Stimulated activated CD8-positive, alpha-beta memory T cell treated with anti-CD3 and anti-CD28 coated beads, Interleukin-4, amount 100 ng/mL, for 48 hours (primary cell): ENCODE measurements at places on chromosomes 16 and 17.

DNA sequence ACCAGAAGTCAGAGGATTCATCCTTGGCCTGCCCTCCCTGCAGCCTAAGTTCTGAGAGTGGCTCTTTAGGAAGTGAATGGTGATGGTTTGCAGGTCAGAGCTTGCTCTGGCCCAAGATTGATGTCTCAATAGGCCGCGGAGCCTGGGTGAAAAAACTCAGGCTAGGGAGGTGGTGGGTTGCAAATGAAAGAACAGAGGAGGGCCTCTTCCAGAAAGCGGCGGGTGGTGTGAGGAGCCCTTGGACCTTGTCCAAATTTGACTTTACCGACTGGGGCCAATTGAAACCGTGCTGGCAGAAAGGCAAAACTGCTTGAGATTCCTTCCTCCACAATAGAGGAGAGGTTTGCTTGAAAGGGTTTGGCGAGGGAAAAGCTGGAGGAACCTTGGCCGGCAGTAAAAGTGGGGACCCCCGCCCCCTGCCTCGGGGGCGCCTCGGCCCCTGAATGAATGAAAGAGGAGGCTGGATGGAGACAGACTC is 331.3 kb downstream of the SEC14L1 start:
- DNase-seq: no peak

DNA sequence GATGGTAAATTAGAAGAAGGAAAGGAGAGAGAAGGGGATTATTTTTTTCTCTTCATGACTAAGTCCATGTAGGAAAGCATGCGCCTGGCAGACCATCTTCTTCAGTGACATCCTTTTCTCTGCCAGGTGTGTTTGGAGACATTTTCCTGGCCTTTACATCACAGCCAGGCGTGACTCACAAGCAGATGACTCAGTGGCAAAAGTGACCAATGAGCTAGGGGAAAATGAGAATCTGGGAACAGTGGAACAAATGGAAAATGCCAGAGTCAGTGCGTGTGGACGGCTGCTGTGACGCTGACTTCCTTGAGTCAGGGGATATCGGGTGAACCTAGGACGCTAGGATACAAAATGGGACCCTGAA is 9.4 kb downstream of the KIAA0513 start:
- no peak for DNase-seq

DNA sequence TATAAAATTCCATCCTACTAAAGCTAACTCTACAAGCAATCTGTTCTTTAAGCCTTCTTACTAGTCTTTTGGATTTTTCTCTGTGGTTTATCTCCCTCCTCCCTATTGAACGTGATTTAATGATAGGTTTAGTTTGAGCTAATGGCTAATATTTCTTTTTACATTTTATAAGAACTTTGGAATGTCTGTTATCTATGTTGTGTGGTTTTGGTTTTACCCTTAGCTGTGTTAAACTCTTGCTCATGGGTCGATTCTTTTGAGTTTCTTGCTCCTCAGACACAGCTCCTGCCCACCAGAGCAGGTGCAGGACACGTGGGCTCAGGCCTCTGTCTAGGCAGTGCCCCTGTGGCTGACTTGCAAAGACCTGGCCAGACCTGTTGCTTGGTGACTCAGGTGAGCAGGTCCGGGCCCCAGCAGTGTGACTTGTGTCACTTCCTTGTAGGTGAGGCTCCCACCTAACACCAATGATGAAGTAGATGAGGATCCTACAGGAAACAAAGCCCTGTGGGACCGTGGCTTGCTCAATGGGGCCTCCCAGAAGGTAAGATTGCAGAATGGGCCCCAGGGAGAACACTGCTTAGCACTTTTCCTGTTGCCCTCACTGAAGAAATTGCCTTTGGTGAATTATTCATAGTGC is 45.1 kb downstream of the SF3B3 start:
- no peak for DNase-seq

- DNase-seq: no peak
These were observed 86.8 kb downstream of the WWP2 start for GRCh38 chr16:69848637-69849545.

DNA sequence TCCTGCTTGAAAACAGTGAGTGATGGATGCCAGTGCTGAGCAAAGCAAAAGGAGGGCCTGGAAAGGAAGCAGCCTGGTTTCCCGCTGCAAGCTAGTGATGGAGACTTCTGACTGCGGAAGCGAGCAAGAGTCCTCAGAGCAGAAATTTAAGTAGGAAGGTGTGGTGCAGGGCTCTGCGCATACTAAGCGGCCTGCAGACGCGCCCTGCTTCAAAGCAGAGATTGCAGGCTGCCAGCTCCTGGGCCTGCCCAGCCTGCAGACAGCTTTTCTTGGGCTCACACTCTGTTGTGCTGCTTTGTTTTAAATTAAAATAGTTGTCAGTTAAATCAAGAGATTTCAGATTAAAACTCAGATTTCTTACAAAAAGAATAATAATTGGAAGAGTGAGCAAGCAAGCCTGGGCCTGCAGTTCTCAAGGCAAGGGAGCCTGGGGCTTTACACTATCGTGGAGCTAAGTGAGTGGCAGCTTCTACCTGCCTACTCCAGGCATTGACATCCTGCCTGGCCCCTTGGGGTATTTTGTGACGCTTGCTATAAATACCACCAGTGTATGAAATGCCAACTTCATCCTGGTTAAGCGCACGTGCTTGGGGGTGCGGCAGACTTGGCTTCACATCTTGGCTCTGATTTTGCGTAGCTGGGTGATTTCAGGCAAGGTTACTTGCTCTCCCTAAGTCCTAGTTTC is 237.3 kb downstream of the XYLT1 start:
- no peak for DNase-seq

DNA sequence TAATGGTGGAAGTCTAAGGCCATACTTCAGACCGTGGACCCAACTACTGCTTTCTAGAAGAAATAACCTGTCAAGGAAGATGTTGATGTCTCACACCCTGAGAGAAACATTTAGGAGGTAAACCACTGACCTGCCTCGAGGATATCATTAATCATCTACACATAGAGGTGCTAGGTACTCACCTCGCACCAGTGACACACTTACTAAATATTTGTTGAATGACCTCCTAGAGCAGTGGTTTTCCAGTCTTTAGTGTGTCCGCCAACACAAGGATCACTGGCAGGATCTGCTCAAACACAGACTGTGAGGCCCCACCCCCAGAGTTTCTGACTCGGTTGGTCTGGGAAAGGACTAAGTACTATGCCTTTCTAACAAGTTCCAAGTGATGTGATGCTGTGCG is 197.4 kb upstream of the CACNG5 start:
- DNase-seq: no peak

GRCh38 chr17:28177351-28177750 is 134.9 kb downstream of the NLK start:
- no peak for DNase-seq

DNA sequence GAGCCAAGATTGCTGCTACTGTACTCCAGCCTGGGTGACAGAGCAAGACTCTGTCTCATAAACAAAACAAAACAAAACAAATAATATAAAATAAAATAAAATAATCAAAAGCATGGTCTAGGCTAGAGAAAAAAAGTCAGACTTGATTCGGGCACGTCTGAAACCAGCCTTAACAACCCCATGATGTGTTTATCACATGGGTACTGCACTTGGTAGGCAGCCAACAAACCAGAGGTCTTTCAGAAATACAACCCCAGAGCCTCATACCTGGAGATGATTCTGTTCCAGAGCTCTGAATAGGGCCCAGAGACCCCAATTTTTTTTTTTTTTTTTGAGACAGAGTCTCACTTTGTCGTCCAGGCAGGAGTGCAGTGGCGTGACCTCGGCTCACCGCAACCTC is 9.6 kb upstream of the HAPSTR1 start:
- no peak for DNase-seq

DNA sequence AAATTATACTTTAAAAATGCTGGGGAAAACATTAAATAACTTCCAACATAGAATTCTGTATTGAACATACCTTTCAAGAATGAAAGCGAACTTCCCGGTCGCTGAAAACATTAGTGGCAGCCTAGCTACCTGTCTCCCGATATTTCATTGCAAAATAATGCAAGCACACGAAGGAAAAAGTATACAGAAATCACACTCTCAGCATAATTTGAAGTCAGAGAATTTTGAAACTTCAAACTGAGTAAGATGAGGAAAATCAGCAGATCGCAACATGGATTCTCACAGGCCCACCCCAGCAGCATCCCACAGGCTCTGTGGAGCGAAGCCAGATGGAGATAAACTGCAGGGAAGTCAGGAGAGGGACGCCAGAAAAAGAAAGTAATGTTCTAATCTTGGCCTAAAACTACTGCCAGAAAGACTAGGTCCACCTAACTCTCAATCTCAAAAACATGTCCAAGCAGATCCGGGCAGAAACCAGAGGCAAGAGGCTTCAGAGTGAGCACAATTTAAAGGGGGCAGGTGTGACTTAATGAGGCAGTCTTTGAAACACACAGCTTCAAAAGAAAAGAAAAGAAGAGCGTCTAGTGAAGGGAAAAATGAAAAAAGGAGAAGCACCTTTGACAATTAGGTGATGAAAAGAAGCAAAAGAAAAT is 4.8 kb upstream of the GOSR1 start:
- no peak for DNase-seq

- DNase-seq: no peak
These were observed 11.4 kb downstream of the CFAP97D1 start for GRCh38 chr17:43791589-43791988.

DNA sequence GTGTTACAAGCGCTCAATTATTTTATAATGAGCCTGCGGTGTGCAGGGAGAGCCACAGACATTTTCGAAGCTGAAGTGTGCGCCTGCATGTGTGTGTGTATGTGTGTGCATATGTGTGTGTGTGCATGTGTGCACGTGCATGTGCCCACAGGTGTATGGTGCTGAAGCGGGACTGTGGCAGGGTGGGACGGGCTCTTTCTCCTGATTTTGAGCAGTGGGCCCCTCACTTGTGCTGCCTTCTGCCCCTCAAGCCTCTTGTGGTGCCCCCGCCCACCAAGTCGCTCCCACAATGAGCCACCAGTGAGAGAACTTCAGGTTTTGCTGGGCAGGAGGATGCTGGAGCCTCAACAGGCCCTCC is 16.7 kb upstream of the KCNJ12 start:
- DNase-seq: no peak

DNA sequence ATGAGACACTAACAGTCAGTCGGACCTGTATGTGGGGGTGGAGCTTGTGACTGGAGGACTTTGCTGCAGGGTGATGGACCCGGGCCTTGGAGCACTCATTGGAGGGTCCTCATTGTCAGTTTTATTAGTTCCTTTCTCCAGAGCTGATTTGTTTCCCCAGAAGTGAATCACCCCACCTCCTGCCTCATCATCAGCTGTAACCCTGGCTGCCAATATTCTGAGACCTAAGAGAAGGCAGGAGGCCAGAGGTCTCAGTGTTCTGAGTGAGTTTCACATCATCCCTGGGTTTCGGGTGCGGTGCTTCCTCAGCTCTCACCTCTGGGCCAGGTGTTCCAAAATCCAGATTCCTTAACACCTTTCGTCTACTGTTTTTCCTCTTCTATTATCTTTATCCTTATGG is 49.9 kb upstream of the KIFC3 start:
- DNase-seq: no peak

GRCh38 chr16:49203361-49203760 is 78.3 kb downstream of the CBLN1 start:
- no peak for DNase-seq

DNA sequence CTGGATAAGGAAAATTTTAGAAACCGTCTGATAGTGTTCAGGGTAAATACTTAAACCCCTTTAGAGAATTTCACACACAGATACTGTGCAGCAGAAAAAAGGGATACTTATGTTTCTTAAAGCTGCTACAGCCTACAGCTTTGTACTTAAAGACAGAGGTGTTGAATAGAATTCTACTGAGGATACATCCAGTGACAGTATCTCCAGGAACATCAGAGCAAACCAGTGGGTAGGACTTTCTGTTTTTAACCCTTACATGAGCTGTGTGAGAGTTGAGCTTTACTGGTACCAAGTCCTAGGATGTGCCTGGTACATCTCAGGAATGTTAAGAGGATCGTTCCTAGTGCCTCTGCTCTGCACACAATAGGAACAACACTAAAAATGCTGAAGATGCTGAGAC is 191.5 kb downstream of the FTO start:
- no peak for DNase-seq

DNA sequence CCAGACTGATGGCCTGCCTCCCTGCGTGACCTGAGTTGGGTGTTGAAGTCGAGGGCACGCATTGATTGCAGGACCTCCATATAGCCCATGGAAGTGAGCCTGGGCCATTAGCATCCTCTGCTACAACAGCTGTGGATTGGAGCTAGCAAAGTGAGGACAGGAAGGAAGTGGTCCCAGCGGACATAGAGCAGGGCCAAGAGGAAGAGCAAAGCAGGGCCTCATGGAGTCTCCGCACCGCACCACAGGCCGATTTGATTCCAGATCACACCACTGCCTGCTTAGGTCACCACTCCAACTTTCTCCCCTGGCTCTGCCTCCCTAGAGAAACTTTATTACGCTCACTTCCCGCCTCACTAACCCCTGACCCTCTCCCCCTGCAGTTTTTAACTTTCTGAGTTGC is 10.7 kb upstream of the UBTF start:
- DNase-seq: no peak

- no peak for DNase-seq
These were observed 69.3 kb downstream of the WWP2 start for GRCh38 chr16:69831212-69832123.

DNA sequence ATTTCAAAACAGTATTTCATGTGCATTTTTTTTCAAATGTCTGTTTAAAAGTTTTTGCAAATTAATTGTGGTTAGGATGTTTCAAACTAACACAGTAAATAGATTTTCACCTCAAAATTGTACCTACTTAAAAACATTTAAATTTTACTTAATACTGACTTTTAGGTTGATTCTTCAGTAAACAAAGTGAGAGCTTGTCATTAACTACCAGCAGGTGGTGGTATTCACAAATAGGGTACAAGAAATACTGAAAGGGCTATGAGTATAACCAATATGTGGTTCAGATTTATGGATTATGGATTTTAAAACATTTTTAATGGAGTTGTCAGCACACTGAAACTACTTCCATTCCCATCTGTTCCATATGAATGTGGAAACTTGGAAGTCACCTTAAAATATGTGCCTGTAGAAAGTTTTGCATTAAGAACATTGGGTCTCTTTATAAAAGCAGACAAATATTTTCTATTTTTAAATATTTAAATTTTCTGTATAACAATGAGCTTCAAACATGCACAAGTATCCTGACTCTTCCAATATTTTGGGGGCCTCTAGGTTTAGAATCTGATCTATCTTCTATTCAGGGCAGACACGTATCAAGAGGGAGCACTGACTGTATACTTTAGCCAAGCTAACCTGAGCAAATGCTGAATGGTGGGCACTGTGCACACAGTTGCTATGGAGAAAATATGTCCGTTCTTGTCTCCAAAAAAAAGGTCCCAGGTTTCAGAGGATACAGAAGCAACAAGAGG is 155.6 kb downstream of the SNX11 start:
- no peak for DNase-seq

- no peak for DNase-seq
These were observed 48.5 kb downstream of the HAPSTR1 start for GRCh38 chr16:9139965-9140364.

DNA sequence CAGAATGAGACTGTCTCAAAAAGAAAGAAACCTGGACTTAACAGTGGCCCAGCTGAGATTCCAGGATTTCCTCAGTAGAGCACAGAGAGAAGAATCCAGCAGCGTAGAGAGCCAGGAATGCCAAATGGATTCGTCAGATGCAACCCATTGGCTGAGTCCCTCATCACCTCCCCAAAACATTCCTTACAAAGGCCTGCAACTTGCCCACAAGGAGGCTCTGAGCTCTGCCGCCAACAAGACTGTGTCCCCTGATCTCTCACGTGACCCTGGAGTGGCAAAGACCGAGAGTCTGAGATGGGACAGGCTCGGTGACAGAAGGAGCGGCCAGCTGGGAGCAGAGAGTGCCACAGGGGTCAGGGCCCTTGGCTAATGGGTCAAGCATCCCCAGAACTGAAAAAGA is 6.9 kb upstream of the CHMP6 start:
- DNase-seq: no peak

- DNase-seq: no peak
These were observed 495.5 kb upstream of the ZFHX3 start for GRCh38 chr16:73543331-73543969.

- no peak for DNase-seq
These were observed 59.5 kb upstream of the CDC42EP4 start for GRCh38 chr17:73371285-73371684.
